ENCODE measurements at places on chromosomes 6 and 20.

GRCh38 chr20:42370075-42370474 lies 751.9 kb upstream of the CHD6 start:
- DNase-seq: no peak

DNA sequence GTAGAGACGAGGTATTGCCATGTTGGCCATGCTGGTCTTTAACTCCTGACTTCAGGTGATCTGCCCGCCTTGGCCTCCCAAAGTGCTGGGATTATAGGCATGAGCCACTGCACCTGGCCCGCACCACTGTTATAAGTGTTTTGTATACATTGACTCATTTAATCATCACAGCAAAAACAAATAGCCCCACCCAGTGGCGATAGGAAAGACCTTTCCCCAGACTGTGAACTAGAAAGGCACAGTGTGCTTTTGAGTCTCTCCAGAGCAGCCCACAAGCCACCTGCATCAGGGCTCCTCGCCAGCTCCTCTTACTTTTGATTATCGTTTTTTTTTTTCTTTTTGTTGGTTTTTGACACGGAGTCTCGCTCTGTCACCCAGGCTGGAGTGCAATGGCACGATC lies 27.9 kb upstream of the ZFP64 start:
- DNase-seq: no peak

- no peak for DNase-seq
Measured at GRCh38 chr6:11667876-11668275, 110.7 kb downstream of the ADTRP start.

DNA sequence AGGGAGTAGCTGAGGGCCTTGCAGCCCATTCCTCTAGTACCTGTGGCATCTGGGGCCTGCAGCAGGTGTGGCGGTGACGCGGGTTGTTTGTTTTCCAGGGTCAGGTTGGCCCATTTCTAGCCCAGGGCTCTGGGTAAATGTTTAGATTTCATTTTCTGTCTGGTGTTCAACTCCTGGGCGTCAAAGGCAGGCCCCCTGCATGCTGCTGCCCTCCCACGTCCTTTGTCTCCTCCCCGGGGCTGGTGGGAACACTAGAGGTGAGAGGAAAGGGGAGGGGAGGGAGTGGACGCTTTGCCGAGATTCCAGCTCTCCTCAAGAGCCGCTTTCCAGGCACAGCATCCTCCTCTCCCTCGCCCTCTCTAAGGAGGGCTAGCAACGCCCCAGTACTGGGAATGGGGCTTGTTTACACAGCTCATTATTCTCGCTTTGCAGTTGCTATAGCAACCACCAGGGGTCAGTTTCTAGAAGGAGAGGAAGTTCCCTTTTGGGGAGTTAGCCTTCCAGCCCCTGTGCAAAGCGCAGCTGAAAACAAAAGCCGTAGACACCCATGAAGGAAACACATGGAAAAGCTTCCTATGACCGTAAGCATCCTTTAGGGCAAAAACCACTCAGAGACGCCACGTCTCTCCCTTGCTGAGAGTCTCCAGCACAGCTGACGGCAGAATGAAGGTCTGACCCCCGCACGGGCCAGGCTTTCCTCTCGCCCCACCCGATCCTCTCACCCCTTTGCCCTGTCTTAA lies 170.6 kb downstream of the LY86 start:
- no peak for DNase-seq

DNA sequence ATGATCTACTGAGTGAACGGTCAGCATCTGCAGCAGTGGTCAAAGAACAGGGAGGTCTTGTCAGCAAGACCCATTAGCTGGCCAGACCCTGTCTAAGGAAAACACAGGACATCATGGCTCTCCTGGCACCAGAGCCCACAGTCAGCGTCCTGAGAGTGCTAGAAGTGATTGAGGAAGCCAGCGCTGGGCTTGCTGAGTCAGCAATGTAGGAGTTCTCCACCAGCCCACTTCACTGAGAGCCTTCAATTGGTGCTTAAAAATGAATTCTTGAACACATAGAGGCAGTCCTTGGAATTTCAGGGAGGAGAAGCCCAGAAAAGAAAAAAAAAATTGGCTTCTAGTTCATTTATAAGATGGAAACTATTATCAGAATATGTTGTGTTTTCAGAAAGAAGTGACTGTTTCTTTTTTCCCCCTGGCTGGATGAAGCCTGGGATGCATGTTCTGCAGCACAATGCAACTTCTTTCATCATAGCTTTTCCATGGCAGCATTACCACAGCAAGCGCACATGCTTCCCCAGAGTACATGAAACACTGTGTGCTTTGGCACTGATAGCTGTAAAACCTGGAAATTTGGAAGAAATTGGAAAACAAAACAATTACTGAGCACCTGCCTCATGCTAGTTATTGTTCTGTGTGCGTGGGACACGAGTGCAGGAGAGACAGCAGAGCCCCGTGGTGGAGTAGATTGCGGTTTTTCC lies 899.9 kb downstream of the C6orf118 start:
- no peak for DNase-seq

GRCh38 chr6:5119090-5119951 lies 34.2 kb downstream of the PPP1R3G start:
- no peak for DNase-seq

GRCh38 chr6:87196275-87196842 lies 41.0 kb downstream of the ZNF292 start:
- no peak for DNase-seq

DNA sequence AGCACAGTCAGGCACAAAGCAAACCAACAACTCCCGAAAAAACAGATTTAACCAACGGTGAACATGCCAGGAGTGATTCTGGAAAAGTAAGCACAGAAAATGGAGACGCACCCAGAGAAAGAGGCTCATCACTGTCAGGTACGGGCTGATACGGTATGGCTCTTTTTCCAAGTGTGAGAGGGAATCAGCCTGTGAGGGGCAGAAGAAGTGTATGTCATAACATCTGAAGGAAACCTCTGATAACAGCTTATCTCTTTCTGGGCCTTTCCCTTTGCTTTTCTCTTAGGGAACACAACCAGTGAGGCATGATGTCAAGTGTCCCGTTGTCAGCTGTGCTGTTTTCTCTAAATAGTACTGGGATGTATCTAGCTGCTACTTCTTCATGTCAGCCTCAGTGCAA lies 32.1 kb downstream of the ARFGEF2 start:
- no peak for DNase-seq

- DNase-seq: no peak
Measured at GRCh38 chr6:50843842-50844241, 25.2 kb downstream of the TFAP2B start.
